NCI-H1092 (cell line): ENCODE measurements at places on chromosomes 4 and X.

GRCh38 chrX:154308108-154308946 is 12.7 kb downstream of the TKTL1 start:
- no peak for DNase-seq

DNA sequence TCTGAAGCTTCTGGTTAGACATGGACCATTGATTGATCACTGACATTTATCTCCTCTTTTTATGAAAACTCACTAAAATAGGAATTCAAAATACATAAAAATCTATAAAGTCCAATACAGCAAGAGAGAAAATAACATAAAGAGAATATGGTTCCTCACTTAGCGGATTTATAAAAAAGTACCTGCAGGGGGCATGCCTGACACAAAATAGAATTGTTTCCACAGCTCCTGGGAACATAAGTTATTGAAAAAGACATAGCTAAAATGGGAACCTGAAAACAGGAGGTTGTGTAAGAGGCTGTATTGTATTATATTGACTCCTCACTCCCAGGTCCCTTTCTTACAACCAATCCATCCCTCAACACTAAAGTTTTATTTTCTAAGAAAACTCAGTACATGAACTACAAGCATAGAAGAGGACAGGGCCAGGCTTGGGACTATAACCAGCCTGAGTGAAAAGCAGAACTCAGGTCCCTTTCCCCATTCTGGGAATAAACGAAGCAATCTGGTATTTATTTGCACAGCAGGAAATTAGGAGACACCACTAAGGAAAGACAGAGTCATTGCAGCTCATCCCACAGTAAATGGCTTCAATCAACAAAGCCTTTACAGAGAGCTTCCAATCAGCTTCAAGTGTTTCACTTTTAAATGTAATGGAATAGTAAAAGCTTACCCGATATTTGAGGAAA is 121.1 kb upstream of the NDST4 start:
- DNase-seq, result peak; percentile 0

- no peak for DNase-seq
Observed at GRCh38 chrX:137428221-137428661, 137.7 kb upstream of the ZIC3 start.

DNA sequence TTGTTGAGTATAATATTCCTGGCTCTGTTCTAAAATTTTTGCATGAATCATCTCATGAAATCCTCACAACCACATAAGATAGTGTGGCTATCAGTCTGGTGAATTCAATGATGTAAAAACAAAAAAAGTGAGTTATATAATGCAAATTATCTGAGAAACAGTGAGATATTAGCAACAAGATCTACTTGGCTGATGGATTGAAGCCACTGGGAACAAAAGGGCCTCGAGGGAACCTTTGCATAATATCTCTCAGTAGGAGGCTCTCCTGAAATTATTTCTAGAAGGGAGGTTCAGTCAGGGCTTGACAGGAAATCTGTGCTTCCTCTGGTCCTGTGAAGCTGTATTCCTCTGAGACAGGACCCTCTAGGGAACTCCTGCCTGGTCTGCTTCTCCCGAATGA is 30.1 kb upstream of the NUP54 start:
- DNase-seq, result no peak

GRCh38 chr4:183435803-183436202 is 8.6 kb upstream of the CDKN2AIP start:
- no peak for DNase-seq

DNA sequence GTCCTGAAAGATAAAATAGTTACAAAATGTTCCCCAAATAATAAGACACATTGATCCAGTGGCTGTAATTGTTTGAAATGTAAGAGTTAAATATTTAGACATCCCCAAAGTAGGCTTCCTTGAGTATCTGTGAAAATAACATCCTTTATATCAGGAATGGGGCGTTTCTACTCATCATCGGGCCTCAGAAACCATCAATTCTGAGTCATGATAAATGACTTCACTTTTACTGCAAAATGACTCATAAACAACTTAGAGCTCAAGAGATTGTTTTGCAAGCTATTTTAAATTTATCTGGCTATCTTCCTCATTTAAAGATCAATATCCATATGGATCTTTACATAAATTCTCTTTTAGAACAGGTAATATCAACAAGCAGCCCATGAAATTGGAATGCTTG is 369.4 kb upstream of the CNKSR2 start:
- DNase-seq, result no peak
